CD4-positive, alpha-beta memory T cell (primary cell): ENCODE measurements at places on chromosomes 11 and 22. TPM values are rescaled to one million over a fixed set of nuclear protein-coding genes. Genes with fewer than 3 reads are reported as not detected.

The DAGLA gene
- total RNA-seq, result 0.44 TPM

The UFD1 gene
- total RNA-seq, result 42.0 TPM

The POU2AF2 gene
- not detected for total RNA-seq

The LRRC56 gene
- total RNA-seq, result 4.6 TPM

The C22orf42 gene
- not detected for total RNA-seq

The ZFTA gene
- 1.4 TPM for total RNA-seq

The TSSK2 gene
- total RNA-seq, result not detected

The CCDC81 gene
- total RNA-seq, result 1.5 TPM

The C11orf16 gene
- not detected for total RNA-seq

The RIMBP3B gene
- 3.7 TPM for total RNA-seq

DNA sequence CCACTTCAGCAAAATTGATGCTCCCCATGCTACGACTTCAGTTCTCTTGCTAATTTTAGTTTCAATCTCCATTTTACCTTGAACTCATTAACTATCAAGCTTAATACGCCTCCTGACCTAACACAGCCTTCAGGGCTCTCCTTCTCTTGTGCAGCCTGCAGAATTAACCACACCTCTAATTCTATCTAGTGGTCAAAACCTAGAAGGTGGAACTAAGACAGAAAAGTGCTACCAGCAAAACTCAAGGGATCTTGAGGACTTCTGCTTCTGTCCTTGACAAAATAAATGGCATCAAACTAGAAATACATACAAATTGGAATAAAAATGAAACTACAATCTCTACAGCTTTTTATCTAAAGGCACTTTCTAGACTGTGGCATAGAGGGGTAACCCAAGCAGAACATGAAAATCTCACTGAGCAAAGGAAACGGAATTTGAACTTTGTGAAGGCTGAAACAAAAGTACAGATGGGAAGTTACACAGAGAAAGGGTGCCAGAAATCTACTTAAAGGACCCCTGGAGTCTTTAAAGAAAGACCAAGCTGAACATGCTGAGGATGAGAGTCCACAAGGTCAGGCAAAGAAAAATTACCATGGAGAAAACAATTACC is 10.7 kb downstream of the CWF19L2 start:
- DNase-seq, result no peak
- H3K27ac ChIP-seq, result no peak overlapping the region
- H3K4me3 ChIP-seq, result no peak overlapping the region
- H3K36me3 ChIP-seq, result peaks cover 15% of the 10 kb centered on the region
- H3K4me1 ChIP-seq, result peaks cover 5% of the 10 kb centered on the region

DNA sequence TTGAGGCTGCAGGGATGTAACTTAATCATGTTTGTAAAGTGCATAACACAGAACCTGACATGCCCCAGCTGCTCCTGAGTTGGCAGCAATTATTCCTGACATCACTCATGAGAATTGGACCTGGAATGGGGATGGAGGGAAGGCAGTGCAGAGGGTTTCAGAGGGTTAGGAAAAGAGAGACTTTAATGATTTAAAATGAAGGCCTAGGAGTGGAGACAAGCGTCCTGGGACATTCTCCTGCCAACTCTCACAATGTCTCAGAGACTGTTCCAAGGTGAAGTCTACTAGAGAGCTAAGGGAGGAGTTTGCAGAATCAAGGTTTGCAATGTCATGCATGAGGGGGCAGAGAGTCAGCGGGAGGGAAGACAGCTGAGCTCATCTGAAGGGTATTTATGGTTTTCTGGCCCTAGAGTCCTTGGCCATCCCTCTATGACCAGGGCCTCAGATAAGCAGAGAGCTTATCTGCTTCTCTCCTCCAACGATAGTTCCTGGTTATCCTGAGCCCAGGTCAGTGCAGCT is 36.9 kb downstream of the GGTLC2 start:
- H3K4me3 ChIP-seq, result no peak overlapping the region
- no peak for DNase-seq
- no peaks in the 10 kb centered on the region for H3K4me1 ChIP-seq
- H3K27me3 ChIP-seq, result no peaks in the 10 kb centered on the region

GRCh38 chr11:103436131-103436770 is 327.0 kb downstream of the DYNC2H1 start:
- H3K36me3 ChIP-seq, result no peaks in the 10 kb centered on the region
- no peak overlapping the region for H3K27ac ChIP-seq
- H3K27me3 ChIP-seq, result no peaks in the 10 kb centered on the region
- H3K4me1 ChIP-seq, result no peaks in the 10 kb centered on the region
- no peak for DNase-seq
- no peak overlapping the region for H3K4me3 ChIP-seq

- no peak for DNase-seq
- H3K27me3 ChIP-seq, result no peaks in the 10 kb centered on the region
- no peak overlapping the region for H3K4me3 ChIP-seq
- H3K36me3 ChIP-seq, result no peaks in the 10 kb centered on the region
Observed at GRCh38 chr22:26597480-26597879, 7.5 kb upstream of the TPST2 start.

- no peak overlapping the region for H3K27ac ChIP-seq
- H3K27me3 ChIP-seq, result no peaks in the 10 kb centered on the region
- DNase-seq, result no peak
- no peak overlapping the region for H3K4me3 ChIP-seq
- no peaks in the 10 kb centered on the region for H3K36me3 ChIP-seq
- peaks cover 14% of the 10 kb centered on the region for H3K4me1 ChIP-seq
Observed at GRCh38 chr22:50182176-50183081, 3.3 kb upstream of the TRABD start.

DNA sequence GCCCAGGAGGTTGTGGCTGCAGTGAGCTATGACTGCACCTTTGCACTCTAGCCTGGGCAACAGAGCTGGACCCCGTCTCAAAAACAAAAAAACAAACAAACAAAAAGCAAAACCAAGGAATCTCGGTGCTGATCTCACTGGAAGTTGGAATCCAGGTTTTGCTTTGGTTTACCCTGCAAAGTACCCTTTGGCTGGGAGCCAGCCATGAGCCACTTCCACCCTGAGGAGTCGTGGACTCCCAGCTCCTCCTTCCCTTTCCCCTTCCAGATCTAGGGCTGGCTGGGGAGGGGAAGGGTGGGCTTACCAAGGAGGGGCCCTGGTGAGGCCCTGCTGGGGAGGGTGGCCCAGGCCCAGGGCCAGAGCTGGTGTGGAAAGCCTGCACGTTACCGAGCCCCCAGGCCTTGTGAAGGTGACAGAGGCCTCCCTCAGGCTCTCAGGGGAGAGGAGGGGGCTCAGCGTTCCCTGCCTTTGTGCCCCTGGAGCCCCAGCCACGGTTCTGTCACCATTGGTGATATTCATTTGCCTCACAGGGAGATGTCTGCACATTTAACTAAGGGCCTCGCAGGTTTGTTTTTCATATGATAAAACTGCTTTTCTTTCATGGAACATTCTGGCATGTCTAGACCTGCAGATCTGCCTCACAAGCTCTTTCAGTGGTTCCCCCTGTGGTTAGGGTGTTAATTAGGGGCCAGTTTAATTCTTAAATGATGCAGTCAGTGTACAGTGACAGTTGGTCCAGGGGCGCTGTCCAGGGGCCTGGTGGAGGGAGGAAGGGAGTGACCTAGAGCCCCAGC is 29.0 kb downstream of the FBLN1 start:
- no peak overlapping the region for H3K27ac ChIP-seq
- H3K4me3 ChIP-seq, result no peak overlapping the region
- DNase-seq, result no peak
- no peaks in the 10 kb centered on the region for H3K27me3 ChIP-seq
- H3K36me3 ChIP-seq, result no peaks in the 10 kb centered on the region
- H3K4me1 ChIP-seq, result no peaks in the 10 kb centered on the region

GRCh38 chr22:23357053-23357452 is 176.7 kb downstream of the BCR start:
- H3K27me3 ChIP-seq, result no peaks in the 10 kb centered on the region
- DNase-seq, result no peak
- H3K4me1 ChIP-seq, result no peaks in the 10 kb centered on the region
- no peak overlapping the region for H3K4me3 ChIP-seq

DNA sequence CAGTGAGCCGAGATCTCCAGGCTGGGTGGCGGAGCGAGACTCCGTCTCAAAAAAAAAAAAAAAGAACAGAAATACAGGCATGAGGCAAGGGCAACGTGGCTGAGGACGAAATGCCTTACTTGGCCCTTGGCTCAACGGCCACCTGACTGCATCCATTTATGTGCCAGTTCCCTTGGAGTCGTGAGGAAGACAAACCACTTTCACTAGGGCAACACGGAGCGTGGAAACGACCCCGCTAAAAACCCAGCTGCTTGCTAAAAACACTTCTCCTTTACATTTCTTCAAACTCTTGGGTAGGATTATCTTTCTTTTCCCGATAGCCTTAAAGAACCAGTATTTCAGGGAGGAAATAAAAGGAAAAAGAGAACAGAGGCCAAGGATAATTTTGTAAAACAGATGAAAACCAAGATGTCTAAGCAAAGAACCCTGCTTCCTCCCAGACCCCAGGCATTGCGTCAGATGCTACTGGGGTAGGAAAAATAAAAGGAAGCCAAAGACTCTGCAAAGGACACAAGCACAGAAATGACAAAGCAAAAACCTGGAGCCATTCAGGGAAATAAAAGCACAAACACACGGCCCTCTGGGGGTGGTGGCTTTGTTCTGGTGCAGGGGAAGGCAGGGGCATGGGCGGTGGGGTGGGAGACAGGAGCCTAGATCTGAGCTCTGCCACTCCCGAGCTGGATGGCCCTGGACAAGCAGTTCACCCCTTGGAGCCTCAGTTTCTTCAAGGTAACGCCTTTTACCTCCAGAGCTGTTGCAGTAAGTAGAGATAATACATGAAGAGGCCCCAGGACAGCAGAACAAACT is 37.0 kb downstream of the PC start:
- no peaks in the 10 kb centered on the region for H3K4me1 ChIP-seq
- no peak overlapping the region for H3K27ac ChIP-seq
- H3K4me3 ChIP-seq, result no peak overlapping the region
- H3K27me3 ChIP-seq, result no peaks in the 10 kb centered on the region
- no peaks in the 10 kb centered on the region for H3K36me3 ChIP-seq

GRCh38 chr22:38733329-38733723 is 22.5 kb downstream of the SUN2 start:
- peaks cover 39% of the 10 kb centered on the region for H3K4me1 ChIP-seq
- H3K4me3 ChIP-seq, result no peak overlapping the region
- no peaks in the 10 kb centered on the region for H3K27me3 ChIP-seq

- DNase-seq, result no peak
- no peaks in the 10 kb centered on the region for H3K4me1 ChIP-seq
- H3K36me3 ChIP-seq, result no peaks in the 10 kb centered on the region
- no peak overlapping the region for H3K4me3 ChIP-seq
Observed at GRCh38 chr11:11568651-11569229, 53.1 kb downstream of the GALNT18 start.

DNA sequence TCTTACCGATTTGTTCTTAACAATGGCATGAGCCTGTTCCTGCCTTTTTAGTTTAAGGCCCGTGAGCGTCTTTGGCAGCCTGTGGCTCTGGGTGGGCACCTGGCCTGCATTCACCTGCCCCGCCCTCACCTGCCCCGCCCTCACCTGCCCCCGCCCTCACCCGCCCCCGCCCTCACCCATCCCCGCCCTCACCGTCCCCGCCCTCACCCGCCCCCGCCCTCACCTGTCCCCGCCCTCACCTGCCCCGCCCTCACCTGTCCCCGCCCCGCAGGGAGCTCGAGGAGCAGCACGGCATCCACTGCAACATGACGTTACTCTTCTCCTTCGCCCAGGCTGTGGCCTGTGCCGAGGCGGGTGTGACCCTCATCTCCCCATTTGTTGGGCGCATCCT is 14.2 kb downstream of the GATD1 start:
- no peaks in the 10 kb centered on the region for H3K27me3 ChIP-seq
- H3K4me1 ChIP-seq, result no peaks in the 10 kb centered on the region
- peaks cover 43% of the 10 kb centered on the region for H3K36me3 ChIP-seq
- no peak for DNase-seq
- H3K27ac ChIP-seq, result no peak overlapping the region

DNA sequence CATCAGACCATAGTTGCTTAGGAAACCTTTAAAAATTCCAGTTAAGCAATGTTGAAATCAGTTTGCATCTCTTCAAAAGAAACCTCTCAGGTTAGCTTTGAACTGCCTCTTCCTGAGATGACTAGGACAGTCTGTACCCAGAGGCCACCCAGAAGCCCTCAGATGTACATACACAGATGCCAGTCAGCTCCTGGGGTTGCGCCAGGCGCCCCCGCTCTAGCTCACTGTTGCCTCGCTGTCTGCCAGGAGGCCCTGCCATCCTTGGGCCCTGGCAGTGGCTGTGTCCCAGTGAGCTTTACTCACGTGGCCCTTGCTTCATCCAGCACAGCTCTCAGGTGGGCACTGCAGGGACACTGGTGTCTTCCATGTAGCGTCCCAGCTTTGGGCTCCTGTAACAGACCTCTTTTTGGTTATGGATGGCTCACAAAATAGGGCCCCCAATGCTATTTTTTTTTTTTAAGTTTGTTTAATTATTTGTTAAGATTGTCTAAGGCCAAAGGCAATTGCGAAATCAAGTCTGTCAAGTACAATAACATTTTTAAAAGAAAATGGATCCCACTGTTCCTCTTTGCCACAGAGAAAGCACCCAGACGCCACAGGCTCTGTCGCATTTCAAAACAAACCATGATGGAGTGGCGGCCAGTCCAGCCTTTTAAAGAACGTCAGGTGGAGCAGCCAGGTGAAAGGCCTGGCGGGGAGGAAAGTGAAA is 73.4 kb downstream of the NCAPD3 start:
- peaks cover 30% of the 10 kb centered on the region for H3K36me3 ChIP-seq
- no peak overlapping the region for H3K27ac ChIP-seq
- no peak overlapping the region for H3K4me3 ChIP-seq
- DNase-seq, result no peak

- no peaks in the 10 kb centered on the region for H3K27me3 ChIP-seq
- H3K27ac ChIP-seq, result no peak overlapping the region
- H3K4me1 ChIP-seq, result no peaks in the 10 kb centered on the region
- DNase-seq, result no peak
- H3K36me3 ChIP-seq, result no peaks in the 10 kb centered on the region
Observed at GRCh38 chr11:99432677-99433076, 411.9 kb downstream of the CNTN5 start.
